Urothelium cell line (cell line): ENCODE measurements at places on chromosomes 12 and 14.

GRCh38 chr14:71804992-71805391, 127.2 kb upstream of the RGS6 start:
- no peak for DNase-seq

DNA sequence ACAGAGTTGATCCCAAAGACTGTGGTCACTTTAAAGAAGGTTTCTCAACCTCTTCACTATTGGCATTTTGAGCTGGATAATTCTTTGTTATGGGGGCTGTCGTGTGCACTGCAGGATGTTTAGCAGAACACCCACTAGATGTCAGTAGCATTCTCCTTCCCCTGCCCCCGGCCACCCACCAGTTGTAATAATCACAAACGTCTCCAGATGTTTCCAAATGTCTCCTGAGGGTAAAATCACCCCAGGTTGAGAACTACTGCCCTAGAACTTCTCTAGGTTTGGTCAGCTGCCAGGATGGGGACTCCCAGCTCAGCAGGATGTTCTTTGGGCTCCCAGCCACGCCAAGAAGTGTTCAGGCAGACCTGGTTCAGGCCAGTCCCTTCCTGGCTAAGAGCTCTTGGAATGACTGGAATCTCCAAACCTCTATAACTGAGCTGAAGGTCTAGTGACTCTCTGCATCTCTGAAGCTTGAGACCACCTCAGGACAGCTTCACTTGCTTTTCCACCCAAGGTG, 12.5 kb upstream of the AJUBA start:
- DNase-seq = peak; percentile 29

- peak; percentile 4 for DNase-seq
Measured at GRCh38 chr12:77031745-77032144, 33.6 kb downstream of the E2F7 start.

GRCh38 chr12:49641748-49642369, 18.5 kb downstream of the PRPF40B start:
- DNase-seq = no peak

DNA sequence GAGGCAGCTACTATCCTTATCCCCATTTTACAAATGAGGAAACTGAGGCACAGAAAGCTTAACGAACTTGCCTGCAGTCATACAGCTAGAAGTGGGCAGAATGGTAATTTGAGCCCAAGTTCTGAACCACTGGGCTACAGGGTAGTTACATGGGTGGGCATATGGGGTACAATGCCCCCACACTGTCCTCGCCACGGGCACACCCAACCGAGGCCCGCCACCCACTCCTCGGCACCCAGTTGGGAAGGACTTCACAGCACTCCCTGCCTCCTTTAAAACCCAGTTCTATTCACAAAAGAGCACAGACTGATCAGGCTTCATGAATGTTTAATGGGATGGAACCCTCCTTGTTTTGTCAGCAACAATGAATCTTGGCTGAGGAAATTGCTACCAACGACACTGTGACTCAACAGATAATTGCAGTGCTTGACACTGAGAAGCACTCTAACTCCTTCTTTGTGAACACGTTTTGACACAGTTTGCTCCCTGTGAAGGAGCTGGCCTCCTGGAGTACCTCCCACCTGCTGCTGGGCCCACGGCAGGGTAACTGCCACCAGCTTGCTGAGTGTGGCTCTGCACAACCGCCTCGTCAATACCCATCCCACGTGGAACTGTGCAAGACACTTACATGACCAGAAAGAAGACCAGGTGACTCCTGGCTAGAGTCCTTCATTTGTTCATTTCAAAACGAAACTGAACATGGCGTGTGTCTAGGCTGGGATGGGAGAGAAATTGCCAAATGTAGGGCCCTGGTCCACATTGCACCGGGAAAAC, 63.5 kb downstream of the CLMN start:
- no peak for DNase-seq

DNA sequence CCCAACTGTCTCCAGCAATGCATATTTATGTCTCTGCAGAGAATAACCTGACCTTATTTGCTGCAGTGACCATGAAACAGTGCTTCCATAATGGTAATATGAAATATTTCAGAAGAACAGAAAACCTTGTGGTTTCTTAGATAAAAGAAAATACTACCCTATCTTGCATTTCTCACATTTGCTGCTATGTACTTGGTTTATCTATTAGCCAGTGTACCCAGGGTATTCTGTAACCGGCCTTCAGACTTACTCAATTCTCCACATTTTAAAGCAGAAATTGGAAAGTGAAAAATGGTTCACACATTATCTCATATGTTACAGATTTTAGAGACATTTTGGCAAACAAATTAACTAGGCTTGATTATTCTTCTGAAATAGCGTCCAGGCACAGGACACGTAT, 57.9 kb upstream of the CCDC91 start:
- DNase-seq = no peak

DNA sequence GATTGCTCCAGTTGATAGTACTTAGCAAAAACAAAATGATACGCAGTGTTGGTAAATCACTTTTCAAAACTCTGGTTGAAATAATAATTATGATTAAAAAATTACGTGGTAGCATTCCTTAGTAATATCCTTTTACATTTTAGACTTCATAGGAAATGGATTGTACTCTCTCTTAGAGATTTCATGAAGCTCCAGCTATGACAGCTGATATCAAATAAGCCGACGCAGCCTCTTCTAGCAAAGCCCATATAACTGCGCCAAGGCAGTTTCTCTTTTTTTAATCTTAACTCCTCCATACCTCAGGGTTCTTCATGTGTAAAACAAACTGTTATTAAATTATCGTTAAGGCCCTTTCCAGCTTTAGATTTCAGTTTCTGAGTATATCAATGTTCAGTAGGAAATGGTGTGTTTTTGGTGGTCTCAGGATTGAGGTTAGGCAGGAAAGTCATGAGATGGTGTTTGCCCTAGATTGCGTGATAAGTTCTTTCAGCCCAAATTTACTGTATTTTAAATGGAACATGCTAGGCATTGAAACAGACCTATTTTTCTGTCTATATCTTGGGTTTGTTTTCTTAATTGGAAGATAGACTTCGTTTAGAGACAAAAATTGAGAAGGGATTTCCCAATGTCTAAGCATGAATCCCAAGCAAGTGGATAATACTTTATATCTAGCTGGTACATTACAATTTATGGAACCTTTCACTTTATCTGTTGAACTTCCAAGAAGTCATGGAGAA, 902 bp upstream of the CFL2 start:
- DNase-seq = no peak

- no peak for DNase-seq
Measured at GRCh38 chr14:71687166-71687831, 244.9 kb upstream of the RGS6 start.

DNA sequence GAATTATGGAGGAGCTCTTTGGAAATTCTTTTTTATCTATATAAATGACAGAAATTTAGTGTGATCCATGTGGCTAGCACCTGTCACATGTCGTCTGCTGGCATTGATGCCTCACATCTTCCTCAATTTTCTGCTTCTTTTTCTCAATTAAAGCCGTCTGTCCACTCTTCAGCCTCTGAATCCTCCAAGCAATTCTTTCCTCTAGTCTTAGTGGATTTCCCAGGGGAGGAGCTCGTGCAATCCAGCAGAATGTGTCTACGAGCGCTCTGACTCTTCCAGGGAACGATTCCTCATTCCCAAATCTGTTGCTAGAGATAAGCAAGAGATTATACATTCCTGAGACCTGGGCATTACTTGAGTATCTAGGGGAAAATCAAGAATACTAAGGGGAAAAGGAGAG, 176.6 kb downstream of the EMP1 start:
- DNase-seq = no peak

DNA sequence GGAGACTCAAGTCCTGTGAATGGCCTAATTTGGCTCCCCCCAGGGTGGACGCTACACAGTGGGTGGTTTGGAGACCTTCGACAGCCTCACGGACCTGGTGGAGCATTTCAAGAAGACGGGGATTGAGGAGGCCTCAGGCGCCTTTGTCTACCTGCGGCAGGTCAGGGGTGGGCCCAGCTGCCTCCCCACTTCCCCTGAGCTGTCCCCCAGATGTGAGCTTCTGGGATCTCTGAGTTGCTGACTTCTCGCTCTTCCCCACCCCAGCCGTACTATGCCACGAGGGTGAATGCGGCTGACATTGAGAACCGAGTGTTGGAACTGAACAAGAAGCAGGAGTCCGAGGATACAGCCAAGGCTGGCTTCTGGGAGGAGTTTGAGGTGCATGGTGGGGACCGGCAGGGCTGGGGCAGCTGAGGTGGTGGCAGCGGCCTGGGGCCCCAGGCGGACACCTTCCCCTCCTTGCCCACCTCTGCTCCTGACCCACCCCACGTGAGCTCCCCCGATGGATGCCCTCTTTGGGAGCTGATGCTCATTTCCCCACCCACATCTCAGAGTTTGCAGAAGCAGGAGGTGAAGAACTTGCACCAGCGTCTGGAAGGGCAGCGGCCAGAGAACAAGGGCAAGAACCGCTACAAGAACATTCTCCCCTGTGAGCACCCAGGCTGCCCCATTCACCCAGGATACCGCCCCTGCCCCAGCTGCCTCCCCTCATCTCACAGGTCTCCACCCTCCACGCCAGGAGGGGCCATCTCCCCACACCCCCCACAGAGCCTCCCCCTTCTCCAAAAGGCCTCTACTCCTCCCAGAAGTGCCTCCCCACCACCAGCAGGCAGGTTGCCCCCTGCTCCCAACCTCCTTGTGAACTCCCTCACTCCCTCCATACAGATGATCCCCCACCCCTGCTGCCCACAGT, 4.2 kb downstream of the PTPN6 start:
- DNase-seq = no peak

- no peak for DNase-seq
Measured at GRCh38 chr12:77047341-77048109, 17.8 kb downstream of the E2F7 start.

DNA sequence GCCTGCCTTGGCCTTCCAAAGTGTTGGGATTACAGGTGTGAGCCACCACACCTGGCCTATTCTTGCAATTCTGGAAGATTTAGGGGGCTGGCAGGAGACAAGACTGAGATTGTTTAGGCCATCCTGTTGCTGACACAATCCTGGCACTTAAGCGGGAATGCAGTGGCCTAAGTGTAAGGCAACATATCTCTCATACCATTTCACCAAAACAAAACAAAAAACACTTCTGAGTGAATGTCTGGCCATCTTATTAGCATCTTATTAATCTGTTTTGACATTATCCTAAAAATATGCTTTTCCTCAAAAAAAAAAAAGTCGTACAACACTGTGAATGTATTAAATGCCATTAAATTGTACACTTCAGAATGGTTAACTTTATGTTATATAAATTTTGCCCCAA, 67.6 kb downstream of the DENND5B start:
- DNase-seq = no peak

- no peak for DNase-seq
Measured at GRCh38 chr12:81274637-81275529, 197.0 kb downstream of the ACSS3 start.

DNA sequence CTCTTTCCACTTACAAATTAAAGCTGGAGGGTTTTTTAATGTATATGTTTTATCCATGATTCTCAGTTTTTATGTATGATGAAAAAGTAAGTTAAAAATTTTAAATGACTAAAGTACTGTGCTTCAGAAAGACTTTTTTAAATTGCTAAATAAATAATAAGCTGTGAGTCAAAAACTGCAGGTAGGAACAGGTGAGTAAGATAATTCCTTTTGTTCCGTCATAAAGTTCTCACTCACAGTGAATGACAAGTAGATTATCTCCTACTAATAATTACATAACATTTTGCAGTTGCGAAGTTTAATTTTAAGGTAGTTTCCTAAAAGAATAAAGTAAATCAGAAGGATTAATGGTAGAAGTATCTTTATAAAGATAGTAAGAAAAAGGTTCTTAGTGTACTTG, 78.0 kb downstream of the PRKCH start:
- DNase-seq = no peak

GRCh38 chr14:103923863-103924262, 4.4 kb upstream of the TDRD9 start:
- no peak for DNase-seq

DNA sequence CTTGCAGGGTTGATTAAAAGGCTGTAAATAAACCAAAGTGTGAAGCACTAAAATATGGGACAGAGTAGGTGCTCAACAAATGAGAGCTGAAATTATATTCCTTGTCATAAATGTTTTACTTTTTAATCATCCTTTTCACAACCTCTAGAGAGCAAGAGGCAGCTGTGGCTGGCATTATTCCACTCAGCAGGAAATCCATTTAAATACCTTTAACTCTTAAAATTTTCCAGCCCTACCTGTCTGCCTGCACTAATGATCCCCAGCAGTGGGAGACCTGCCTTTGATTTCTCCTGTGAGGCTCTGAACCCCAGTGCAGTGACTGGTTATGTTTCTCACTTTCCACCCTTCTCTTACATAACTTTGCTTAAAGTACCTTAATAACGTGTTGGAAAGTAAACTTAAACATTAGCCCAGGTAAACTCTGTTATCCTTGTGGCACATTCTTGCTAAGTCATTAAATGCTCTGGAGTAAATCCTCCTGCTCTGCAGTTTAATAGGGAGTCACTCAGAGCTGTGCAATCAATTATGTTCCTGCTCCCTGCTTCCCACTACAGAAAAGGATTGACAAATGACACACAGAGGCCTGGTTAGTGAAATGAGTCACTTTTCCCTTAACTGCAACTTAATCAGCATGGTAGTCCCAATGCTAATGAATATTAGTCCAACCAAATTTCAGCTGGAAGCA, 755.7 kb upstream of the USP15 start:
- DNase-seq = no peak

- no peak for DNase-seq
Measured at GRCh38 chr14:67852926-67853604, 33.5 kb downstream of the RAD51B start.

- DNase-seq = no peak
Measured at GRCh38 chr12:69385038-69385437, 25.5 kb downstream of the YEATS4 start.

DNA sequence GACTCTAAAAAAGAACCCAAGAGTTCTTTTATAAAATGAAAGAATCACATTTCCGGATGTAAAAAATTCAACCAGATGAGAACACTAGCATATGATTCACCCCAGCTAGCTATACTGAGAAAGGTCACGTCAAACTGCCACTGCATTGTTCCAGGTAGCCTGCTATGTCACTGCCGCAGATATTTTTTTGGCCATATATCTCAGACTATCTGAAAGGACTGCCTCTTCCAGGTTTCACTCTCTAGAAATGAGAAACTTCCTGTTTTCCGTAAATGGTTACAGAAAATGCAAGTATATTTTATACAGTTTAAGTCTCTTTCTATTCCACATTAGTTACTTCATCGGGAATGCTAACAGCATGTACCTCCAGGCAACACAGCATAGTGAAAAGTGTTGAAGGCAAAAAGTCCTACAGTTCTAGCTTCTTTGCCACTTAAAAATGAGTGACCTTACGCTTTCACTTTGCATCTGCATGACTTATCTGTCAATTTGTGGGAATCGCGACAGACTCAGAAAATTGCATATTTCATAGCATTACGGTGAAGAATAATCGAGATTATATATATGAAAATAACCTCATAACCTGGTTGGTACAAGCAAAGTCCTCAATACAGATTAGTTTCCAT, 105.2 kb downstream of the MED13L start:
- DNase-seq = no peak

- no peak for DNase-seq
Measured at GRCh38 chr14:89330236-89331002, 86.6 kb downstream of the FOXN3 start.
